ENCODE measurements at places on chromosomes 1 and 21.

GRCh38 chr1:81432654-81433109 is 368.1 kb upstream of the ADGRL2 start:
- H3K27ac ChIP-seq: no peak overlapping the region
- DNase-seq: no peak
- H3K36me3 ChIP-seq: no peaks in the 10 kb centered on the region
- no peaks in the 10 kb centered on the region for H3K4me1 ChIP-seq
- no peaks in the 10 kb centered on the region for H3K27me3 ChIP-seq

GRCh38 chr1:222331340-222331739 is 216.6 kb downstream of the HHIPL2 start:
- H3K4me3 ChIP-seq: no peak overlapping the region
- H3K4me1 ChIP-seq: no peaks in the 10 kb centered on the region
- H3K36me3 ChIP-seq: no peaks in the 10 kb centered on the region
- H3K27me3 ChIP-seq: no peaks in the 10 kb centered on the region
- no peak overlapping the region for H3K27ac ChIP-seq
- DNase-seq: no peak

DNA sequence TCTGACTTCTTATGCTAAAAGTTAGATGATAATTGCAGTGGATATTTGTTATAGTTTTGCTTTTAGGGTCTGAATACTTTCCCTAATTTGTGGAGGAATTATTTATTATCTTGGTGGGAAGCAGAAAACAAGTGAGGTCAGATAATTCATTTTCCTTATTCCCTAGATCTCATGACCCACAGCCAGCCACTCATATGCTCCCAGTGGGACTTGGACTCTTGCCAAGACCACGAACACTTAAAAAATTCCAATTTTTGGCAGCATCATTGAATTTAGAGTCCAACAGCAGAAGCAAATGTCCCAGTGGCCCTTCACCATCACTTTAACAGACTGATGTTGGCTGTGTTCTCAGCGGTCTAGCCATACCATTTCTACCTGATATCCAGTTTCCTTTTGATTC is 204.2 kb downstream of the HMCN1 start:
- no peak for DNase-seq
- no peak overlapping the region for H3K27ac ChIP-seq
- H3K4me1 ChIP-seq: no peaks in the 10 kb centered on the region
- H3K27me3 ChIP-seq: peaks cover 3% of the 10 kb centered on the region
- no peak overlapping the region for H3K4me3 ChIP-seq

- peak within 1 kb of the TSS; percentile 68 for H3K4me3 ChIP-seq
- no peak for DNase-seq
- H3K27ac ChIP-seq: no peak within 1 kb of the TSS
- H3K27me3 ChIP-seq: peaks cover 8% of the 10 kb centered on the region
- peaks cover 7% of the 10 kb centered on the region for H3K4me1 ChIP-seq
- no peaks in the 10 kb centered on the region for H3K36me3 ChIP-seq
Measured at GRCh38 chr1:118185084-118185832, at the start of gene SPAG17. Gene SPAG17, minus strand, starts transcription at chr1:118185228. Its CDS starts 71 bp downstream, at chr1:118185157.

- peaks cover 27% of the 10 kb centered on the region for H3K4me1 ChIP-seq
- peaks cover 2% of the 10 kb centered on the region for H3K27me3 ChIP-seq
- no peak for DNase-seq
- no peak overlapping the region for H3K27ac ChIP-seq
Measured at GRCh38 chr1:203516184-203516583, 22.2 kb downstream of the OPTC start.

- no peak for DNase-seq
- H3K27ac ChIP-seq: no peak overlapping the region
- peaks cover 18% of the 10 kb centered on the region for H3K27me3 ChIP-seq
Measured at GRCh38 chr1:171233183-171233582, 15.1 kb upstream of the FMO1 start.

DNA sequence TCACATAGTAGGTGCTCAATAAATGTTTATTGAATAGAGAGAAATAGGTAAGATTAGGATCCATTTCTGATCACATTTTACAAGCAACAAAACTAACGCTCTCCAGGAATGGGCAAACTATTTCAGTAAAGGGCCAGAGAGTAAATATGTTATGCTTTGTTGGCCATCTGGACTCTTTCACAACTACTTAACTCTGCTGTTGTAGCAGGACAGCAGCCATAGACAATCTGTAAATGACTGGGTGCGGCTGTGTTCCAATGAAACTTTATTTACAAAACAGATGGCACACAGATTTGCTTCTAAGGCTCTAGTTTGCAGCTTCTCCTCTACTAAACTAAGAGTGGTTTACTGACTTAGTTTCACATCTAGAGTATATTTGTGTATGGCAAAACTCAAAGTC is 83.0 kb upstream of the BACH1 start:
- no peaks in the 10 kb centered on the region for H3K36me3 ChIP-seq
- H3K4me3 ChIP-seq: no peak overlapping the region
- no peak for DNase-seq
- no peak overlapping the region for H3K27ac ChIP-seq
- no peaks in the 10 kb centered on the region for H3K4me1 ChIP-seq

GRCh38 chr1:44707959-44708831 is 22.8 kb downstream of the RNU5D-1 start:
- no peak for DNase-seq
- H3K4me1 ChIP-seq: peaks cover 9% of the 10 kb centered on the region
- H3K36me3 ChIP-seq: no peaks in the 10 kb centered on the region
- peak overlapping the region; percentile 68 for H3K4me3 ChIP-seq

DNA sequence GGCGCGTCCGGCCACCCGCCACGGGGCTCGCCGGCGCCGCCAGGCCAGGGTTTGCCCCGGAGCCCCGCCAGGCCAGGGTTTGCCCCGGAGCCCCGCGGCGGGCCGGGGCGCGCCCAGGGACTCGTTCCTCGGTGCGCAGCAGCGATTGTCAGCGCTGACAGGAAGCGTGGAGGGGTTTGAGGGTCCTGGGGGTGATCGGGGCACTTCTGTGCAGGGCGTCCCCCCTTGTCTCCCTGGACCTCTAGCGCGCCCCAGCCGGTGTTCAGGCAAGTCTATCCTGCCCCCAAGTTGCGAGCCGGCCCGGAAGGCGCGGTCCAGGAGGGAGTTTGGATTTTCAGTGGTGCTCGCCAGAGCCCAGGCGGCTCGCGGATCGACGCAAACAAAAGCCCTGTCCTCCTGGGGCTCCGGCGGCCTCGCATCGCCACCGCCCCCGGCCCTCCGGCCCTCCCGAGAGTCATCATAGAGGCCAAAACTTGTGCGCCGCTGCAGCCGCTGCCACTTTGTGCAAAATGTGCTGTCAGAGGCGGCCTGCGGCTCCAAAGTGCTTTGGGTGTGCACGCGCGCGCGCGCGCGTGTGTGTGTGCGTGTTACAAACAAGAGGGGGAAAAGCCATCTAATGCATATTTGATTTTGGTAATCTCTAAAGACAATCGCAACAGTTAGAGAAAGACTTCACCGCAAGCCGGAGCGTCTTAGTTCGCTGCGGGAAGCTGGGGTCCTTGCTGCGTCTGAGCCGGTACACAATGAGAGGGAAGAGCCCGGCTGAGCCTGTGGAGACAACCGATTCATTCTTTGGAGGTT is 1.0 kb downstream of the ROR1 start:
- no peak overlapping the region for H3K27ac ChIP-seq
- peaks cover 19% of the 10 kb centered on the region for H3K4me1 ChIP-seq
- DNase-seq: no peak
- H3K36me3 ChIP-seq: peaks cover 5% of the 10 kb centered on the region
- H3K4me3 ChIP-seq: peak overlapping the region; percentile 81

DNA sequence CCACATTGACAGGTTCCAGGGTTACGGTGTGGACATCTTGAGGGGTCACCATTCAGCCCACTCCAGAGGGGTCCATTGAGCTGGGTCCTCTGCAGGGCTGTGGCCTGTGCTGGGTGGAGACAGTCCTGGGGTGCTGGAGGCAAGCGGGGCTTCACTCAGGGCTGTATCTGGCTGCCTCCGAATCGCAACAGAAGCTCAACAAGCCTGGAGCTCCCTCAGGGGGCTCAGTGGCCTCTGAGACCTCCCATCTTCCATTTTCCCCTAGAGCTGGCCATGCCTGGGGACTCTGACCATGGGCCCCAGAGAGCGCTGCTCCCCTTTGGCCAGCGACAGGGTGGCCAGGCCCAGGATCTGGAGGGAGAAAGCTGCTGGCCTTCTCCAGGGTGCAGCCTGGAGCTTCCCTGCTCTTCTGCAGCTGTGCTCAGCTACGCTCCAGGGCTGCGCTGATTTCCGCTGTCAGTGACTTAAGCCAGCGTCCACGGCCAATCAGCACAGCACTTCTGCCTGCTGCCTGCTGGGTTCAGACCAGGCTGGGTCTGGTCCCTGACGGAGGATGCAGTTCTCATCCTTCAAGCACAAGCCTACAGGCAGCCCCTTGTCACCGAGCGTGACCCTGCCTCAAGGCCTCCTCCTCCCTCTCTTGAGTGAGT is 45.0 kb upstream of the ADARB1 start:
- no peaks in the 10 kb centered on the region for H3K4me1 ChIP-seq
- no peak for DNase-seq
- H3K27me3 ChIP-seq: peaks cover 8% of the 10 kb centered on the region
- H3K27ac ChIP-seq: no peak overlapping the region
- H3K36me3 ChIP-seq: no peaks in the 10 kb centered on the region

- no peak for DNase-seq
- H3K27ac ChIP-seq: no peak overlapping the region
- peaks cover 11% of the 10 kb centered on the region for H3K36me3 ChIP-seq
- no peak overlapping the region for H3K4me3 ChIP-seq
- H3K4me1 ChIP-seq: no peaks in the 10 kb centered on the region
Measured at GRCh38 chr1:170095976-170096748, 21.7 kb upstream of the KIFAP3 start.

GRCh38 chr1:110130989-110131388 is 18.7 kb downstream of the UBL4B start:
- H3K4me3 ChIP-seq: no peak overlapping the region
- peaks cover 22% of the 10 kb centered on the region for H3K27me3 ChIP-seq
- H3K4me1 ChIP-seq: peaks cover 6% of the 10 kb centered on the region
- no peak for DNase-seq
- H3K27ac ChIP-seq: no peak overlapping the region
